ENCODE measurements at places on chromosomes 7 and 10.
A peak's percentile ranks its signal among the peaks of the same experiment; 100 is the strongest.

- DNase-seq: no peak
These were observed 164.9 kb upstream of the RNF32 start for GRCh38 chr7:156475666-156476065.

DNA sequence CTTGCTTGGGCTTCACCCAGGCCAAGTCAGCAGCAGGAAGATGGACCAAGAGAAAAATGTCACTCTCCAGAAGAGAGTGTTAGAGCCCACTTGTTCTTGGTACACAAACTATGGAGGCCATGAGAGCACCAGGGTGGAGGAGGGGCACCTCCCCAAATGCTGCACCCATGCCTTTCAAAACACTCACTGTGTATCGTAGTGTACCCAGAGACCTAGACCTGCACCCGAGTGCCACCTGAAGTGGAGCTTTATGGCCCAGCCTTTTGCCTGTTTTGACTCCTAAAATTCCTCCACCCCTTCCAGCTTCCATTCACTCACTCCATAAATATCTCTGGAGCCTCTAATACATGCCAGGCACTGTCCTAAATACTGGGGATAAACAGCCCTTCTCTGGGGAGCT lies 5.0 kb downstream of the SFTPD start:
- DNase-seq: no peak

GRCh38 chr7:47032536-47032908 lies 549.4 kb downstream of the TNS3 start:
- no peak for DNase-seq

DNA sequence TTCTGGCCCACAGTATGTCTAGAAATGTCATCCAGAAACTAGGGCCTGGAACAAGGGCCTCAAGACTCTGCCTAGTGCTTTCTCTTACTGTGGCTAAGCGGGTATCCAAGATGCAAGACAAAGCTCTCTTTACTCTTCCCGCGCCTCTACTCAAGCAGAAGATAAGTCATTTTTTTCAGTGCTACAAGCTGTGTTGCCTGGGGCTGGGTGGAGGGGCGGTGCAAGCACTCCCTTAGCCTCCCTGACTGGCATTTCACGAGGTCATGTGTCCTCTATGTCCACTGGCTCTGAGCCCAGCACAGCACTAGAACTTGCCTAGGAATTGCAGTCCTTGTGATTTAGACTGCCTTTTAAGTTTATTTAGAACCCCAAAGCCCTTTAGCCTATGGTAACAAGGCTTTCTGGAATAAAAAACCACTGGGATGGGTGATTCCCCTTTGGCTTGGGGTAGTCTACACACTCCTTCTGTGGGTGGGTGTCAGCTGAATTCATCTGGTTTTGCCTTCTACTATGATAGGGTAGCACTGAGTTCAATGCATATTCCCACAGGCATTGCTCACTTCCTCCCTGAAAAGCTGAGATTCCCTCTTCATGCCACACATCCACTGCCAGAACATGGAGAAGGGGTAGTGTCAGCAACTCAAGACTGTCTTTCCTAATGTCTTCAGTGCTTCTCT lies 371.8 kb upstream of the KCND2 start:
- no peak for DNase-seq

- no peak for DNase-seq
These were observed 150.9 kb upstream of the MBL2 start for GRCh38 chr10:52923520-52923919.

DNA sequence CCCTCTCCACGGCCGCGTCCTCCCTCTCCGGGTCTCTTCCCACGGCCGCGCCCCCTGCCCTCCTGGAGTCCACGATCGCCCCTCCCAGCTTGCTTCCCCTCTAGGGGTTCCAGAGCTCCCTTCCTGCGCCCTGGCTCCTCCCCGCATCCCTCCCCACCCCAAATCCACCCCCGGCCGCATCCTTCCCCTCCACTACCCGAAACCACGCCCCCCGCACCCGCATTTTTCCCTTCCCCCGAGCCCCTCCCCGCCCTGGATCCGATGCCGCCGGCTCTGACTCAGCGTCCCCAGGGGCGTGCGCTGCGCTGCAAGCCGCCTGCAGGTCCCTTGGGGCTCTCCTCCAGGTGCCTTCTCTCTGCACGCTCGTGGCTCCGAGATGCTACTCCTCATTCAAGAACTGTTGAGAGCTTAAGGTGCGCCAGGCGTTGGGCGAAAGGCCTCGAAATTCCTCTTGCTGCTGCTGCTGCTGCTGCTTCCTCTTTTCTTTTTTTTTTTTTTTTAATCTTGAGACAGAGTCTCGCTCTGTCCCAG lies 372 bp upstream of the TMEM130 start:
- peak; percentile 62 for DNase-seq

- no peak for DNase-seq
These were observed 479 bp downstream of the PNPLA8 start for GRCh38 chr7:108525327-108525984.

DNA sequence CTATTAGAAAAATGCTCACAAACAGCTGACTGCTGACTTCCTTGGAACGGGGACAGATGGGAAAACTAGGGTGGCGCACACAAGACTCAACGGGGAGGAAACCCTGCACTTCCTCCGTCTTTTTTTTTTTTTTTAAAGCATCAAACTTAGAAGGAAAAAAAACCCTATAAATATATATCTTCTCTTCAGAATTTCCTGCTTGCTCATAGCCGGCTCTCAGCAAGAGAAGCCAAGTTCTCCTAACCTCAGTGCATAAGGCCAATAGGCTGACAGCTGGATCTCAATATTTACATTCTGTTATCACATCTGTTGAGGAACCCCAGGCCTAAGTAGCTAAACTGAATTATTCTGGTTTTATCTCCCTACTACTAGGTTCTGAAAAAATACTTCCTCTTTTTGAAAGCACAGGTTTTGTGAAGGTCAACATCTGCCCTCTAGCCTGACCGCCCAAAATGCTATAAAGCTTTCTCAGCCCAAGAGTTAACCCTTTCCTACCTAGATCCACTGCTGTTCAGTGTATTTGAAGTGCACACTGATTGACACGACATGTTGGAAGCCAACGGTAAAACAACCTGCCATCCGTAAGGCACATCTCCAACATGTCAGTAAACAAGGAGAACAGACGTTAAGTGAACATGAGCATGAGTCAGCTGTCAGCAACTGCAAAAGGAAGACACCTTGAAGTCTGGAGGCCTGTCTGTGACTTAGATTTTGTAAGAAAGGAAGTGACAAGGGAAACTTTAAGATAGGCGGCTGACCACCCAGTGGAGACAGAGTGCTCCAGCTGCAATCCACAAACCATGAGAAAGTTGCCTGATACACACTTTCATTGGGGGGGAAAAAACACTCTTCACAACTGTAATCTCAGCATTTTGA lies 83.8 kb downstream of the EBLN1 start:
- no peak for DNase-seq
